ENCODE measurements at places on chromosomes 2 and 18.
A peak's percentile ranks its signal among the peaks of the same experiment; 100 is the strongest.

GRCh38 chr2:225889452-225889851, 489.9 kb downstream of the NYAP2 start:
- DNase-seq: no peak

DNA sequence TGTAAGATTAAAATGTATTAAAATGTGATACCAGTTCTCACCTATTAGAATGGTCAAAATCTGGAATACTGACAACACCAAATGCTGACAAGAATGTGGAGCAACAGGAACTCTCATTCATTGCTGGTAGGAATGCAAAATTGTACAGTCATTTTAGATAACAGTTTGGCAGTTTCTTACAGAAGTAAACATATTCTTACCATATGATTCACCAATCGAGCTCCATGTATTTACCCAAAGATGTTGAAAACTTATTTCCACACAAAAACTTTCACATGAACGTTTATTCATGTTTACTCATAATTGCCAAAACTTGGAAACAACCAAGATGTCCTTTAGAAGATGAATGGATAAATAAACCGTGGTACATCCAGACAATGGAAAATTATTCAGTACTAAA, 1193.5 kb upstream of the ACVR2A start:
- DNase-seq: no peak

- no peak for DNase-seq
Observed at GRCh38 chr2:230131366-230131765, 62.6 kb upstream of the SLC16A14 start.

- no peak for DNase-seq
Observed at GRCh38 chr2:7748717-7749415, 831.7 kb downstream of the RNF144A start.

DNA sequence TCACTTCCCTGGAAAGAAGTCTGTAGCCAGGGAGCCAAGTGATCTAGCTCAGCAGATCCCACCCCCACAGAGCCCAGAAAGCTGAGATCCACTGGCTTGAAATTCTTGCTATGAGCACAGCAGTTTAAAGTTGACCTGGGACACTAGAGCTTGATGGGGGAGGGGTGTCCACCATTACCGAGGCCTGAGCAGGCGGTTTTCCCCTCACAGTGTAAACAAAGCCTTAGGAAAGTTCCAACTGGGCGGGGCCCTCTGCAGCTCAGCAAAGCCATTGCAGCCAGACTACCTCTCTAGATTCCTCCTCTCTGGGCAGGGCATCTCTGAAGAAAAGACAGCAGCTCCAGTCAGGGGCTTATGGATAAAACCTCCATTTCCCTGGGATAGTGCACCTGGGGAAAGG, 887.2 kb upstream of the LRATD1 start:
- peak; percentile 15 for DNase-seq

DNA sequence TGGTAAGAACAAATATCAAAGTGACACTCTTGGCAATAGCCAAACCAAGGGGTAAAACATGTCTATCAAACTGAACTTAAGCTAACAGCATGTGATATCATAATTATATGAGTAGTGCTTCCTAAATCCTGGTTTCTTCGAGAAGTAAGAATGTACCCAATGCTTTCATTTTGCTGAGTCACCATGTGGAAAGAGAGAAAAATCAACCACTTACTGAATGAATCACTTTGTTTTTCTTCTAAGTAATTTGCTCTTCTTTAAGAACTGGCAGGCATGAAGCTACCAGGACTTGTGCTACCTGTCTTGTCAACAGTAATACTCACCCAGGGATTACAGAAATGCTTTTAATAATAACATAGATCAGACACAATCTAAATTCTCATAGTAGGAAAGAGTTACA, 19.0 kb upstream of the DUSP19 start:
- DNase-seq: no peak

DNA sequence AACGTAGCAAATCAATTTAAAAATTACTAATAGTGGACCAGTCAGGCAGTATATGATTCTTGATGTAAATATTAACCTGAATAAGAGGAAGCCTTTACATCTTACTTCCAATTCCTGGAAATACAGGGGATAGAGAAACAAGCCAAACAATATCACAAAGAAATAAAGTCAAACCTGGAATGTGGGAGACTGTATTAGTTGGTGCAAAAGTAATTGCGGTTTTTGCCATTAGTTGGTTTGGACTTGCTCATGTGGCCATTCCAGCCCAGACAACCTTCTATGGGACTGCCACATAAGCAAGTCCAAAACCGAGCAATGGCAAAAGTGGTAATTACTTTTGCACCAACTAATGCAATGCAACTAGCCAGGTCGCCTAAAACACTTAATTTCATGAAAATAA, 38.9 kb upstream of the YES1 start:
- no peak for DNase-seq

GRCh38 chr18:70172225-70172624, 33.3 kb downstream of the RTTN start:
- DNase-seq: no peak

DNA sequence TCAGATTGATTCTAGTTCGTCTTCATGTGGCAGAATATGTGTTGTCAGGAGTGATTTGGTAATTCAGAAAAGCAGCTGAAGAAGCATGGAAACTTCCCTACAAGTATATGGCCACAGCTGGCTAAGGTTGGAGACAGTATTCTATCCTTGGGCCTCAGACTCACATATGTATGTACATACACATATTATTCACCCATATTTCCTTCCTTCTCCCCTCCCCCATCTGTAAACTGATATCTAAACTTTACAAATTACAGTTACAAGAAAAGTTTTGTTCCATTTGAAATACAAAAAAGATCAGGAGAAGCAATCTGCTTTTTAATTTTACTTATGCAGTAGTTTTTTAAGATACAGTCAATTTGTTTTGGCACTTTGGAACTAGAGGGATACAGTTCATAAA, 3.1 kb downstream of the SP3 start:
- no peak for DNase-seq

- DNase-seq: no peak
Observed at GRCh38 chr2:10292033-10292432, 10.7 kb upstream of the HPCAL1 start.

- DNase-seq: no peak
Observed at GRCh38 chr2:178229927-178230326, 35.6 kb downstream of the OSBPL6 start.

DNA sequence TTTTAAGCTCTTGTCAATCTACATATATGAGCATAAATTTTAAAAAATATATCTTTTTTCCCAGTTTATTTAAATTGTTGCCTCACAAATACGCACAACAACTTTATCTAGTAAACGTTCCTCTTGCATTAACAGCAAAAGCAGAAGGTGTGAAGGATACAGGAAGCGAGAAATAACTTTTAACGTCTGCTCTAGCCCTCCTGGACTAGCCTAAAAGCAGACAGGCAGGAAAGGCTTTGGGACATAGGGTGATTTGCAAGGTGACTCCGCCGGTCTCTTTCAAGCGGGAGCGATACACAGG, 434 bp upstream of the DUSP19 start:
- DNase-seq: peak; percentile 66

GRCh38 chr2:187936228-187936627, 355.4 kb upstream of the GULP1 start:
- DNase-seq: no peak

DNA sequence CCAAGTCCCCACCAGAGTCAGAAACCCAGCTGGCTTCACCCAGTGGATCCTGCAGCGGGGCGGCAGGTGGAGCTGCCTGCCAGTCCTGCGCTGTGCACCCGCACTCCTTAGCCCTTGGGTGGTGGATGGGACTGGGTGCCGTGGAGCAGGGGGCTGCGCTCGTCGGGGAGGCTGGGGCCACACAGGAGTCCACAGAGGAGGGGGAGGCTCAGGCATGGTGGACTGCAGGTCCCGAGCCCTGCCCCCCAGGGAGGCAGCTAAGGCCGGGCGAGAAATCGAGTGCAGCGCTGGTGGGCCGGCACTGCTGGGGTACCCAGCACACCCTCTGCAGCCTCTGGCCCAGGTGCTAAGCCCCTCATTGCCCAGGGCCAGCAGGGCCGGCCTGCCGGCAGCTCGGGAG, 144.6 kb upstream of the MGAT5 start:
- no peak for DNase-seq

- DNase-seq: no peak
Observed at GRCh38 chr2:158015428-158016076, 86.1 kb upstream of the UPP2 start.

GRCh38 chr2:51781691-51782090, 749.8 kb upstream of the NRXN1 start:
- no peak for DNase-seq

GRCh38 chr2:64731746-64732145, 78.0 kb upstream of the SERTAD2 start:
- no peak for DNase-seq

- no peak for DNase-seq
Observed at GRCh38 chr2:239111401-239112100, 263.7 kb downstream of the TWIST2 start.

DNA sequence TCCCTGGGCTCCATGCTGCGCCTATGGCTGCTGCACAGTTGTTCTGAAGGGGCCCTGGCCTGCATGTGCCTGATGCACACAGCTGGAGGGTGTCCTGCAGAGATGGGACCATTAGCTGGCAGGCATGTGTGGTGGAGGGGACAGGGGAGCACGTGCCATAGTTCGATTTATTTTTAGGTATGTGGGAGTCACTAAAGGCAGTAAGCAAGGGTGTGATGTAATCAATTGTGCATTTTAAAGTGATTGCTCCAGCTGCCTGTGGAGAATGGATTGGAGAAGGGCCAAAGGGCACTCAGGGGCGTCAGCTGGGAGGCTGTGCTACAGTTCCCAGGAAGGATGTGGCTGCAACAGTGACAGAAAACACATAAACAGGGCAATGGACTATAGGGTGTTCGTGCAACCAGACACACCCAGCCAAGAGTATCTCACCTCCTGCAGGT, 205.1 kb downstream of the ARL4C start:
- DNase-seq: no peak

- DNase-seq: no peak
Observed at GRCh38 chr18:79916128-79916494, 35.3 kb downstream of the SLC66A2 start.

GRCh38 chr18:54191352-54191751, 33.1 kb downstream of the MBD2 start:
- DNase-seq: no peak

DNA sequence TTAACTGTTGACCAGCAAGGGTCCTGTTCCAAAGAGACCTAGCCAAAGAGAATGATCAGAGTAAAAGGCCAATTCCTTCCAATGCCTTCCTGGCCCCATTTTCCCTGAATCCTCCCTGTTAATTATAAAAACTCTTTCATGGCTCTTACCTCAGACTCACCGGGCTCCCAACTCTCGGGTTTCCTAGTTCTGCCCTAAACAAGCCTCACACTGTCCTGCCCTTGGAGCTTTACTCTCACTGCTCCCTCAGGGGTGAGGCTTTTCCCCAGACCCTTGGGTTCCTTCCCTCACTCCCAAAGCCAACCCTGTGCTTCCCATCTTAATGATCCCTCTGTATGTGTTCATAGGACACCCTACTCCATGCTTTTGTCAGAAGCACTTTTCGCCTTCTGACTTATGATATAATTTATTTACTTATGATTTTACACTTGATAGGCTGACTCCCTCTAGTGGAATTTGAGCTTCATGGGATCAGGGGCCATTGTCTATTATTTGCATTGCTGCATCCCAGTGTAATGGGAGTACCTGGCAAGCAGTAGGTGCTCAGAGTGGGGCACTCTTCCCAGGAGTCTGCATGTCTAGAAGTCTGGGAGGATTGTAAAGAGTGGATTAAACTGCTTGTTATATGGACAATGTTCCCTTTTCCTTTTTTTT, 29.9 kb upstream of the ZNG1B start:
- DNase-seq: no peak

GRCh38 chr2:123839326-123839725, 185.8 kb upstream of the CNTNAP5 start:
- no peak for DNase-seq

DNA sequence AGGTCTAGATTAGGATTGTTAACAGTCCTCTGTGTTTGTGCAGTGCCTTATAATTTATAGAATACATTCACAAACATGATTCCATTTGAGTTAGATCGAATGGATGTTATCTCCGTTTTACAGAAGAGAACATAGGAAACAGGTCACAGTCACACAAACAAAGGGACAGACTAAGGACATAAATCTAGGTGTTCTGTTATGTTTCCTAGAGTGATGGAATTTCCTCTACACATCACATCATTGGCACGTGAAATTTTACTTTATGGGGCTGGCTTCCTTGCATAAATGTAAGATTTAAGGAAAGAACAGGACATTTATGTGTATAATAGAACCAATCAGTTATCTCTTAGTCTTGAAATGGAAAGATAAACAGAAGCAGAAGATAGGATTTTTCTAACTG, 6.4 kb downstream of the TRIM54 start:
- DNase-seq: no peak

- DNase-seq: no peak
Observed at GRCh38 chr2:71216501-71216900, 10.4 kb downstream of the PAIP2B start.

DNA sequence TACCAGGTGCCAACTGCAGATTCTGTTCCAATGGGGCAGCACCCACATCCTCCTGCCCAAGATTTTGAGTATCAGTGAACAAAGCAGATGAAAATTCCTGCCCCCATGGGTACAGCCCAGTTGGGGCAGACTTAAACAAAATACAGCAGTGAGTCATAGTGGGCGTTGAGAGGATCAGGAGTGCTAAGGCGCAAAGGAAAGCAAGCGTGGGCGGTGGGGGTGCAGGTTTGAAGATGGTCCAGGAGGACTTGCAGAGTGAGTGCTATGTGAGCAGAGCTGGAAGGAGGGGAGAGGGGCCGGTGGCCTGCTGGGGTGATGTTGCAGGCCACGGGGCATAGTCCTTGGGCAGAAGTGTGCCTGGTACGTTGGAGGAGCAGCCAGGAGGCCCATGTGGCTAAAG, 24.7 kb downstream of the STEAP3 start:
- no peak for DNase-seq

GRCh38 chr2:172387361-172387760, 40.0 kb upstream of the ITGA6 start:
- DNase-seq: no peak

DNA sequence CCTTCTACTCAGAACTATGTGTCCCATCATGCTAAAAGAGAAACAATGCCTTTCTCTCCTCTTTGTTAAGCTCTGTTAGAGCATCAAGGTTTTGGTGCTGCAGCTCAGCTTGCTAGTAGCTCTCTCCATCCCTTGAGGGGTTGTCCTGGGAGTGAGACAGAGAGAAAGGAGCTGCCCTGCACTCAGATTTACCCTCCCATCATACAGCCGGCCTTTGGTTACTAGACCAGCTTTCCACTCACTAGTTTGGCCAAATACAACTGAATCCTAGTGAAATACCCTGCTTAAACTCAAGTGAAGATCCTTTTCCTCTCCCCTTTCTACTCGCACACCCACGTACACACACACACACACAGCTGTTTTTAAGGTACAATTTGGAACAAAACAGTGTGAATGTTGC, 2.3 kb upstream of the CHN1 start:
- DNase-seq: no peak

Data from WERI-Rb-1 (cell line).